ENCODE measurements at places on chromosomes 2 and 18. TPM values are rescaled to one million over a fixed set of nuclear protein-coding genes. Genes with fewer than 3 reads are reported as not detected.

GRCh38 chr2:236899950-236900640, 185.6 kb upstream of the COPS8 start:
- no peak for DNase-seq

GRCh38 chr18:657311-658000, at the start of gene TYMS:
TYMS (plus strand) TSS chr18:657653; CDS start chr18:657743, 90 bp downstream.
- DNase-seq, result no peak

DNA sequence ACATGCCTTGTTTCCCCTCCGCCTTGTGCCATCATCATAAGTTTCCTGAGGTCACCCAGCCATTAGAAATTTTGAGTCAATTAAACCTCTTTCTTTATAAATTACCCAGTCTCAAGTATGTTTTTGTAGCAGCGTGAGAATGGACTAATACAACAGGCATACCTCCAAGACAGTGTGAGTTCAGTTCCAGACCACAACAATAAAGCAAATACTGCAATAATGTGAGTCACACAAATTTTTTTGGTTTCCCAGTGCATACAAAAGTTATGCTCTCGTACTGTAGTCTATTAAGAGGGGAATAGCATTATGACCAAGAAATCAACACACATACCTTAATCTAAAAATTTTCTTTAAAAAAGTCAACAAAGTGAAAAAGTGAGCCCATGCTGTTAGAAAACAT, 217.2 kb downstream of the NR4A2 start:
- DNase-seq, result no peak

DNA sequence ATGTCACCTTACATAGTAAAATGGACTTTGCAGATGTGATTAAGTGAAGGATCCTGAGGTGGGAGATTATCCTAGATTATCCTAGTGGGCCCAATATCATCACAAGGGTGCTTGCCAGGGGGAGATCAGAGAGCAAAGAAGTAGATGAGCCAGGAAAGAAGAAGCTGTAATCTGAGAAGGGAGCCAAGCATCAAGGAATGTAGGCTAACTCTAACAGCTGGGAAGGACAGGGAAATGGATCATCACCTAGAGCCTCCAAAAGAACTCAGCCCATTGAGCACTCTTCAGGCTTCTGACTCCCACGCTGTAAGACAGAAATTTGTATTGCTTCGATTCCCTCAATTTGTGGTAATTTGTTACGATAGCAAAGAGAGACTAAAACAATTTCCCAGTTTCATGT, 309.9 kb downstream of the LRP1B start:
- DNase-seq, result no peak

- no peak for DNase-seq
Observed at GRCh38 chr2:53708988-53709387, 58.6 kb upstream of the CHAC2 start.

DNA sequence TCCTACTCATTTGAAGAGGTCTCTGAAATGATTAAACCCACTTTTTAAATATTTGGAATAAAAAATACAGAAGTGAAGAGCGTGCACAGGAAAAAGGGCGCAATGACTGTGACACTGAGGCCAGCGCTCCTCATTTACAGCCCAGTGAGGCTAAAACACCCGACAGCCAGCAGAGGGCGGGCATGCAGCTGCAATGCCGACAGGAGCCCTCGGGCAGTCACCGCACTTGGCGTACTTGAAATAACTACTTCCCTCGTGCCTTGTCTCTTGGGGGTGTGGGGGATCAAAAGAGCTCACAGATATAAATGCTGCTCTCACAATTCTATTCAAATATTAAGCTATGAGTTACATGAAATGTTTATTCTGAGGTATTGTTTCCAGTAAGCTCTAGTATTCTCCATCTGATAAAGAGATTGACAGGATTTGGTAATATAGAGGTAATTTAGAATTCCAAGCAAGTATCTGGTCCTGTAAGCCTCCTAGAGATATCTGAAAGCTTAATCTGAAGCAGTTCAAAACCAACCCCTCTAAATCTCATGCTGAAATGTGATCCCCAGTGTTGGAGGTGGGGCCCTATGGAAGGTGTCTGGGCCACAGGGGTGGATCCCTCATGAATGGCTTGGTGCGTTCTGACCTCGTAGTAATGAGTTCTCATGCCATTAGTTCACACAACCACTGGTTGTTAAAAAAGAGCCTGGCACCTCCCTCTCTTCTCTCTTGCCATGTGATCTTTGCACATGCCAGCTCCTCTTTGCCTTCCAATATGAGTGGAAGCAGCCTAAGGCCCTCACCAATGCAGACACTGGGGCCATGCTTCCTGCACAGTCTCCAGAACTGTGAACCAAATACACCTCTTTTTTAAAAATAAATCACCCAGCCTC, 93.6 kb downstream of the ZAP70 start:
- DNase-seq, result peak; percentile 89

- no peak for DNase-seq
Observed at GRCh38 chr18:26532367-26533340, 15.7 kb downstream of the KCTD1 start.

DTNA gene
- polyA plus RNA-seq, result 1.4 TPM

DNA sequence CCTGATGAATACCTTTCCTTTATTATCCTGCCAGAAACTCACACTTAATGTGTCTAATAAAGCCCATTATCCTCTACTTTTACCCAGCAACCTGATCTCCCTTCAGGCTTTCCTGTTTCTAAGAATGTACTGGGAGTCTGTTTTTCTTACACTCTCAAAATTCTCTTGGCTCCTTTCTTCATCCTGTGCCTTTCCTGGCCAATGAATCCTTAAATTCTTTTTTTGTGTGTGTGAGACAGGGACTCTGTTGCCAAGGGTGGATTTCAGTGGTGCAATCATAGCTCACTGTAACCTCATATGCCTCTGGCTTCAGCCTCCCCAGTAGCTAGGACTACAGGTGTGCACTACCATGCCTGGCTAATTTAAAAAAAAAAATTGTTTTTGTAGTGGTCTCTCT, 72.7 kb downstream of the MAP2 start:
- no peak for DNase-seq

RGPD6 gene
- 3.0 TPM for polyA plus RNA-seq

Measured in sigmoid colon (tissue), 7 donors.